ENCODE measurements at places on chromosomes 11 and 22.
A peak's percentile ranks its signal among the peaks of the same experiment; 100 is the strongest.

DNA sequence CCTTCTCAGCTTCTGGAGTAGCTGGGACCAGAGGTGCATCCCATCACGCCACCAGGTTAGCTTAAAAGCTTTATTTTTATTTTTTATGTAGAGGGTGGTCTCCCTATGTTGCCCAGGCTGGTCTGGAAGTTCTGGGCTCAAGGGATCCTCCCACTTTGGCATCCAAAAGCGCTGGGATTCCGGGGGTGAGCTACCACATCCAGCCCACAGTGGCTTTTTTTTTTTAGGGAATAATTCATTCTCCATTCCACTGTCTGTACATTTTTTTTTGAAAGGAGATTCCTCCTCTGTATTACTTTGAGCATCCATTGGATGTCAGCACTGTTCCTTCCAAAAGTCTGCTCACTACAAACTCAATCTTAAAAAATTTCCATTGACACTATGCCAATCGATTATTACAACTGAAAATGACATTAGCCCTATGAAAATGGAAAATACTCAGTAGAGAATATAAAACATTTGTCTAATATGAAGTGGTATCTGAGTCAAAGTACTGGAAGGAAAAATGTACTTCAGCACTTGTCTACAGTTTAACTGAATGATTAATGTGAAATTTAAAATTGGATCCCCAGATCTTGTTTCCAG lies 1.3 kb upstream of the LPXN start:
- no peak for DNase-seq

DNA sequence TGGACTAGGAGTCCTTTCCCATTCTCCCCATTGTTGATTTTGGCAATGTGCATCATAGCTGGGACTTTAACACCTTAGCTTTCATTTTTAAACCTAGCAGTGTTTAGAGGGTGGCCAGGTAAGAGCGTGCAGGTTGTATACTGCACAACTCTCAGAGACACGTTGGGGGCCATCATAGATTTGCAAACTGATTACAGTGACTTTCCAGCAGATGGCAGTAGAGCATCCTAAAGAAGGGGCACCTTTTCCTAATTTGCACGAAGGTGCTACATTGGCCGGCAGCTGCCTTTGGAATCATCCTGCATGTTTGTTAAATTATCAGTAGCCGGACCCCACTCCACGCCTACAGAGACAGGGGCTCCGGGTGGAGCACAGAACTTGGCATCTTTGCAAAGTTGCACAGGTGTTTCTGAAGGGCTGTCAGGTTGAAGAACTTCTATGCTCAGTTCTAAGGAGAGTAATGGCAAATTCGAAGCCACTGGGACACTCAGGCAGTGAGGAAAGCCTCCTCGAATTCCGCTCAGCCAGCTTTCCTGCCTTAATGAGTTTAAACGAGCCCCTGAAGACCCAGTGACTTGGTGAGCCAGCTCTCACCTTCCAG lies 7.7 kb downstream of the LHFPL7 start:
- no peak for DNase-seq

- DNase-seq: peak; percentile 70
Observed at GRCh38 chr22:23533328-23533762, 46.7 kb downstream of the IGLL1 start.

GRCh38 chr11:124900464-124900863 lies 2.8 kb upstream of the ROBO4 start:
- no peak for DNase-seq

DNA sequence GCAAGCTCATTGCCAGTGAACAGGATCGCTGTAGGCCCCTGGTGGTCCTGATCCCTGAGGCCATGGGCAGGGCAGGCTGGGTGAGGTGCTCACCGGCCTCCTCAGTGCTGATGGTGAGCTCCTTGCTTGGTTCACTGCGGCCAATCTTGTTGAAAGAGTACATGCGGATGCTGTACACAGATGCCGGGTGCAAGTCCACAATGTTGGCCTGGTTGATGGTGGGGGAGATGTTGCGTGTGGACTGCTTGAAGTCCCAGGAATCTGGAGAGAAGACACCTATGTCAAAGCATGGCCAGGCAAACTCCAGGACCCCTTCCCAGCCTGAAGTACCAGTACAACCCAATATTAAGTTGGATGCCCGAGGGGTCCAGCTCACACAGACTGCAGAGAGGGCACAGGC lies 144.1 kb downstream of the CEP164 start:
- no peak for DNase-seq

- no peak for DNase-seq
Observed at GRCh38 chr22:29755889-29756288, 10.9 kb downstream of the ZMAT5 start.

DNA sequence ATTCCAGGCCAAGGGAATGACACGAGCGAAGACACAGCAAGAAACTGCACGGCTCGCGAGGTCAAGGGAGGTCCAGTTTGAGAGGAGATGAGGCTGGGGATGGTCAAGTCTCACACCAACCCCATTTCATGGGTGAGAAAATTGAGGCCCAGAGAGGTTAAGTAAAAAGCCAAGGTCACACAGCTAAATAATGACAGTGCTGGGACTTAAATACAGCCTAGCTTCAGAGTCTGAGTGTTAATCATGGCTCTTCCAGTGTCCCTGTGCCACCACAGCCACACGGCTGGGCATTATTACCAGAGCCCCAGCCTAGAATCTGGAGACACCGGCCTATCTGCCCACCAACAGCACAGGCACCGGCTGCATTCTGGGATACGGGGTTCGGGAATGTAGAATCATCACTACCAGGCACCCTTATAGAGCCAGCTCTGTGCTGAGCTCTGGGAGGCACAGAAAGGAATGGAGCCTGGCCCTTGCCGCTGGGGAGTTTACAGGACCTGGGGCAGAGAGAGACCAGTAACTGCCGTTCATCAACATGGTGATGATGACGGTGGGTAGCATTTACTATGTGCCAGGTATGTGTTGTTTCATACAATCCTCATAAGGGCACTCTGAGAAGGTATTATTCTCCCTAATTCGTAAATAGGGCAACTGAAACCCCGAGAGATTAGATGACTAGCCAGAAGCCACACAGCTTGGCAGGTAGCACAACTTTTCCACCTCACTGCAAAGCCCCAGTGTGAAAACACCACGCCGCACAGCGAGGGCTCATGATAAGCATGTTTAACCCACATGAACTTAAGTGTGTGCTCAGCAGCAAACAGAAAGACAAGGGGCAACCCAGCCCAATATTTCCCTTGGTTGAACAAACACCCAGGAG lies 51.8 kb downstream of the CD6 start:
- no peak for DNase-seq

DNA sequence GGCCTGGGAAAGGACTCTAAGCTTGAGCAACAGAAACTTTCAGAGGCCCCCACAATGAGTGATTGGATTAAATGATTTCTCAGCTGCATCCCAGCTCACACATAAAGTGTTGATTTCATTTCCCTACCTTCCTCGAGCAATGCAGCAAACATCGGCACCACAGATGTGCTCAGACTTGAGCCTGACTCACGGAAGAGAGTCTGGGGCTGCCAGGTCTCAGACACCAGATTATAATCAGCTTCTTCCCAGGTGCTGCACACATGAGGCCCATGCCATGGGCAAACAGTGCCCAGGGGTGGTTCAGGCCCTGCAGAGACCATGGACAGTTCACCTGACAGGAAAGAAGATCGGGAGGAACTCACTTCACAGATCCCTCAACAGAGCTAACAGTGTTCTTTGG lies 226.6 kb upstream of the TENM4 start:
- DNase-seq: no peak

DNA sequence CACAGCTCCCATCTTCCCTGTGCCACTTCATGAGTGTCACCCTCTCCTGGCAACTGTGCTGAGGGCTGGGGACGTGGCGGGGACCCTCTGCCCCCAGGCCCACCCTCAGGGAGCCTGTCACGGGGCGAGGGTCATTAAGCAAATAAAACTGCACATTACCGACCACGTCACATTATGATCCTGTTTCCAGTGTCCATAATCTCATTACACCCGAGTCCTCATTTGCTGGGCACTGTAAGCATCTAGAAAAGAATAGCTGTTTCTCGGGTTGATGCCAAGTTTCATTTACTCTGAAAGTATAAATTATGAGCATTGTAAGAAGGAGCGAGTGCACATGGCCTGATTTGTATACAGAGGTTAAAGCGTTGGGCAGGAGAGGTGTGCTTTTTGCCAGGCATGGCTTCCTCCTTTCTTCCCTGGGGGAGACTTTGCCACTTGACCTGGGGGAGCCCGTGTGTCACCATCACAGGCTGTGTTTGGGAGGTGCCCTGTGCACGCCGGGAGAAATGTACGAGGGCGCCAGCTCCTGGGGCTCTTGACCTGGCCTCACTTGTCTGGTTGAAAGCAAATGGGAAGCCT lies 50.5 kb downstream of the LRP5 start:
- DNase-seq: no peak

DNA sequence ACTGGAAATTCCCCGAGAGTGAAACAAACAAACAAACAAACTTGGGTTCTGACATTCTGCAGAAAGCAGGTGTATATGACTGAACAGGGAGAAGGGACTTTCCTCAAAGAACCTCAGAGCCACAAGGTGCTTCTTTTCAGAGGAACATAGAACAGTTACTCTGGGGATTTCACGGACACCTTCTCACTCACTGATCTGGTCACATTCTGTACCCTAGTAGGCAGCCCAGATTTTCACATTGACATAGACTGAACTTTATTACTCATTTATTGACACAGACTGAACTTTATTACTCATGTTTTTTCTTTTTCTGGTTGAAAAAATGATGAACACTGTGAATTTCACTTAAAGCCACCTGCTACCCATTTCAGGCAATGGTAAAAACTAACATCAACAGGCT lies 263.0 kb downstream of the OPCML start:
- DNase-seq: no peak

DNA sequence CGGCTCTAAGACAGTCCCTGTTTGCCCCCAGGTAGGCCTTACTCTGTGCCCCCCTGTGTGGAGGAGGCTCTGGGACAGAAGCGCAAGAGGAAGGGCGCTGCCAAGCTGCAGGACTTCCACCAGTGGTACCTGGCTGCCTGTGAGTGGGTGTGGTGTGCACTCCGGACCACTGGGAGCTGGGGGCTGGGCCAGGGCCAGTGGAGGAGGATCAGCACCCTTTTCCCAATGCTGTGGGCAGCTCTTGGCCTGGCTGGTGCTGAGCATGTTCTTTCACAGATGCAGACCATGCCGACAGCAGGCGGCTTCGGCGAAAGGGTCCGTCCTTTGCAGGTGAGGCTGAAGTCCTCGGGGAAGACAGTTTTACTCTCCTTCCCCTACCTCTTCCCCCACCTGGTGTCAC lies 3.7 kb downstream of the SCO2 start:
- DNase-seq: no peak

- DNase-seq: no peak
Observed at GRCh38 chr11:71212871-71213559, 39.4 kb downstream of the SHANK2 start.

DNA sequence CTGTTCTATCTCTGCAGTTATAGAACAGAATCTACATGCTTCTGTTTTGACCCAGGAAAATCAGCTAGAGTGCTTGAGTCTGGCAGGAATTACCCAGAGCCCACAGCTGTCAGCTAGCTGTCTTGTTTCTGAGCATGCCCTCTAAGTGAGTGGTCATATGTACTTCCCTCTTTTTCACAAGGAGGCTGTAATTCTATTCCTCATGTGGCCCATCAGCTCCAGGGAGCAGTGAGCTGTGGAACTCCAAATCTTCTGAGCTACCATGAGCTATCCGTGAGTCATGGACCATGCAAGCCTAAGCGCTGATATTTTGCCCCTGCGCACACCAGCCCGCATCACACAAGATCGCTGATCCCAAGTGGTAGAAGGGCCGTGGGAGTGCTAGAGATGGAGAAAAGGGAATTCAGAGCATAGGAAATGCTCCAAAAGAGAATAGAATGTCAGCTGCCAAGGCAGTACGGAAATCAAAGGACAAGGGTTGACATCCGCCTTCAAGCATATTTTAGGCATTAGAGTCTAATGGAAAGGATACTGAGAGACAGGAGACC lies 5.4 kb downstream of the FJX1 start:
- DNase-seq: no peak

GRCh38 chr11:87616511-87616910 lies 558.7 kb downstream of the RAB38 start:
- DNase-seq: no peak

- DNase-seq: no peak
Observed at GRCh38 chr11:57500515-57500914, 15.0 kb downstream of the SLC43A1 start.

DNA sequence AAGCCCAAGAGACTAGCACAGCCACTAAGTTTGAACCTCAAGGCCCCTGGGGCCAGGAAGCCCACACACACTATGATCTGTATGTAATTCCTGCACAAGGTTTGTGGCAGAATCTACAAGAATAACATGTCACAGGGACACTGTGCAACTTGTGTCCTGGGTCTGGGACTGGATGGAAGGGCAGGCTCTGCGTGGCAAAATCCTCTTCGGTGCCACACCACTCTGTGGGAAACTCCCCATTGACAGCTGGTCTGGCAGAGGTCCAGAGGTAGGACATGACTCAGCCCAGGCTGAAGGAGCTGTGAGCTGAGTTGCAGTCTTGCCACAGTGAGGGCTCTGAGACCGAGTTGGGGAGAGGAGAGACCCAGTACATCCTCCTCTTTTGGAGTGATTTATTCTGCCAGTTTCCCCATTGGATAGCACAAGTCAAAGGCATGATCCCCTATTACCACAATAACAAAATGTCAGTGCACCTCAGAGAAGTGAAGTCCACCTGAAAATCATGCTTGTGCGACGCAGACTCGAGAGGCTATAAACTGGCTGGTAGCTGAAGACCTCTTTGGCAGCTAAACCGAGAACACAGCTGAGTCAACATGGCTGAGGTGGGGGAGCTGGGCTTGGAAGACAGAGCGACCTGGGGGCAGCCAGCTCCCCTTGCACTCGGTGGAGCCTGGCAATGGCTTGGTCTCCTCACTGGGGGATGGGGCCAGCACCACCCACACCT lies 23.3 kb upstream of the SERPIND1 start:
- DNase-seq: no peak

DNA sequence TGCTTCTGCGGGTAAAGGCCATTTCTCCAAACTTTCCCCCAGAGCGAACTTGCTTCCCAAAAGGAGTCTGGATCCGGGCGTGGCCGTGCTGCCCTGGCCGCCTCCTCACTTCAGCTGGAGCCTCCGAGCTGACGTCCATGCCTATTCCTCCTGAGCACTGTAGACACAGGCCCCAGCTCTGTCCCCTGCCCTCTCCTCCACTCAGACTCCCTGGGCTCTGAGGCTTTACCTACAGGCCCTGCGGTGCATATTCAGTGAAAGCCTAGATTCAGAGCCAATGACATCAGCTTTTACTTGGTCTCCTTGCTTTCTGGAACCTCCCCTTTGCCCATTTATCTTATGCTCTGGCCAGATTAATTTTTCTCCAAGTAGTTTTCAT lies 9.7 kb downstream of the LRP5 start:
- DNase-seq: no peak

- no peak for DNase-seq
Observed at GRCh38 chr11:8772571-8773519, 90.3 kb downstream of the RPL27A start.

GRCh38 chr11:64608046-64608445 lies 17.0 kb downstream of the SLC22A12 start:
- DNase-seq: no peak

DNA sequence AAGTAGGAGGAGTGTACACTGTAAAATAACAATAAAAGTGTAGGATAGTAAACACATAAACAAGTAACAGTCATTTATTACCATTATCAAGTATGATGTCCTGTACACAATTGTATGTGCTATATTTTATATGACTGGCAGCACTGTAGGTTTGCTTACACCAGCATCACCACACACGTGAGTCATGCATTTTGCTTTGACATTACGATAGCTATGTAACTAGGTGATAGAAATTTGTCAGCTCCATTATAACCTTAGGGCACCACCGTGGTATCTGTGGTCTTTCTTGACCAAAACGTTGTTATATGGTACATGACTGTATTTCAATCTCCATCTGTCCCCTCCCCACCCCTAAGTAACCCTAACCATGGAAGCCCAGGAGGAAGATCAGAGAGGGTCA lies 1.1 kb downstream of the DNAL4 start:
- DNase-seq: no peak
